T-helper 22 cell (primary cell): ENCODE measurements at places on chromosomes 6 and 20.

GRCh38 chr6:98787435-98787834 lies 46.9 kb upstream of the POU3F2 start:
- no peak for DNase-seq

DNA sequence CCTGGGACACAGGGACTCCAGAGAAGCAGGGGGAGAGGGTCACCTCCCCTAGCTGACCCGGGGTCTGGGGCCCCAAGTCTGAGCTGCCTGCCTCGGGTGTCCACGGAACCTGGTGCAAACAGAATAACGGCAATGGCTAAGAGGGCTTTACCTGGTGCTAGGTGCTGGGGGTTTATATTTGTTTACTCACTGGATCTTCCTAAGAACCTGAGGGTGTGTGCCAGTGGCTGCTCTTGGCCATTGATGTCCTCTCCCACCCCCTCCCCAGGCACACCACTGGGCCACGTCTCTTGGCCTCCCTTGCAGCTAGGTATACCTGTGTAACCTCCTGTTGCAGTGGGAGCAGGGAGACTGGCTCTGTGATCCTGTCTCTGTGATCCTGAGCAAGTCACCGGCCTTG lies 157.9 kb upstream of the MLN start:
- no peak for DNase-seq

- no peak for DNase-seq
Observed at GRCh38 chr20:41670631-41671030, 52.5 kb upstream of the CHD6 start.

DNA sequence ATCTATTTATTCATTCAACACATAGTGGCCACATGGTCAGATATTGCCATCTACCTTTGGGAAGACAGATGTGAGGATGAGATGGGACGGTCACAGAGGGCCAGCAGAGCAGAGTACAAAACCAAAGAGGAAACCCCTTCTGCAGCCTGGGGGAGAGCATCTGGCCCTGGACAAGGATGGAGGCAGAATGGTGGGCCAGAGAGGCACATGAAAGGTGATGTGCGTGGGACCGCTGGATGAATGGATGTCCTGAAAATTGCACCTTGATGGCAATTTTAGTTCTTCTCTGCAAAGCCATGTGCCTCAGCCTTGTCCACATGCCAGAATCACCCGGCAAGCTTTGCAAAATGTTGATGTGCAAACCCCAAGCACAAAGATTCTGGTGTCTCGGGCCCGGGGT lies 77.4 kb upstream of the CD93 start:
- DNase-seq = no peak

DNA sequence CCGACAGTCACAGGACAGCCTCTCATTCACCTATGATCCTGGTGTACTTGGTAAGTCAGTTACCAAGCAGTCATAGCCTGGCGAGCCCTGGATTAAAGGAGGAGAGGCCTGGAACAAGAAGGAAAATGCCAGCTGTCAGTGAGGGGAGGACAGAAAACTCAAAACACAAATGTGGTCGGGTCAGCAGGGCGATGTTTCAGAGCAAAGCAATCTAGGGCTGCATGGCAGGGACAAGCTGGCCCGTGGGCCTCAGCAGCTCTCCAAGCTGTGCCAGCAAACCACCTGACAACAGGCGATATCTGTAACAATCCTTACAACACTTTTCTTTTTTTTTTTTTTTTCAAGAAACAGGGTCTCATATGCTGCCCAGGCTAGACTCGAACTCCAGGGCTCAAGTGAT lies 40.3 kb downstream of the MGME1 start:
- no peak for DNase-seq

GRCh38 chr20:13251106-13251903 lies 30.2 kb downstream of the ISM1 start:
- no peak for DNase-seq

DNA sequence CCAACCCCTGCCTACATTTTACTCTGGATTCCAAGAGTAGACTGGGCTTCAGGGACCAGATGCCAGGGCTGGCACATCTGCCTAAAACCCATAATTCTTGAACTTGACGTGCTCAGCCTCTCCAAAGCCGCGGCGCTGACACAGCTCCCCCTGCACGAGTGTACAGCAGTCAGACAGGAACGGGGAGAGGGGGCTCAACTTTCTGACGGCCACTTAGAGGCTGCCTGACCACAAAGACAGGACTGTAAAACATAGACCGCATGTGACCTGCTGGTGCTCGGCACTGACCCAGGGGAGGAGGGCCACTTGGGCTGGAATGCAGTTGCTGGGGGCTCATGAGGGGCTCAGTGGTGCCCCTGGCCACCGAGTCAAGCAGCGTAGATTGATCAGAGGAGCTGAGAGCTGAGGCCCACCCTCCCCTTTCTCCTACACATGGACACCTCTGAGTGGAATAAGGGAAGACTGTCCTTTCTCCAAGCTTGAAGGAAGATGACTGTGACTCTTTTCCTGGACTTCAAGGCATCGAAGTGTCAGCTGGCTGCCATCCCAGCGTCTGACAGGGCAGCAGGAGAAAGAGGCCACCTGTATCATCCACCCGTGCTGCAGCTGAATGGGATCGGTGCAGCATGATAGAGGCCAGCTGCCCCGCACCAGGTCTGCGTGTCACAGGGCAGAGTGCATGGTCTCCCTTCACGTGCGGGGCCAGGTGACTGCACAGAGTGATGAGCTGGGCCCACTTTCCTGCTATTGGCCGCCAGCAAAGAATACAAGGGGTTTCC lies 171.3 kb upstream of the AGPAT4 start:
- no peak for DNase-seq

- DNase-seq = no peak
Observed at GRCh38 chr6:25253351-25253750, 25.8 kb upstream of the CARMIL1 start.

- DNase-seq = no peak
Observed at GRCh38 chr6:123295672-123296071, 299.6 kb downstream of the CLVS2 start.
